ENCODE measurements at places on chromosomes 11 and 22.

DNA sequence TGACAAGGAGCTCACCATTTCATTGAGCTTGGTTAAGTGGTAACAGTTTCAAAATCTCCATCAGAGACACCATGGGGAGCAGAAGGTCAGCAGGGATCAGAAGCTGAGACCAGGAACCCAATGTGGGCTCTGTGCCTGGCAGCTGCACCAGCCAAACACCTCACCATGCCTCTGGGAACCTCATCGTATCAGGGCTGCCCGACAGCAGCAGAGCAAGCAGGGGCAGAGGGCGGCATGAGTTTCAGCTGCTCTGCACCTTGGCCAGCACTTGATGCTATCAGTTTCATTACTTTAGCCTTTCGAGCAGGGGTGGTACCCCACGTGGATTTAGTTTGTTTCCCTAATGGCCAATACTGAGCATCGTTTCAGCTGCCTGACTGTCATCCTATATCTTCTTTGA is 77.8 kb downstream of the DGCR2 start:
- no peak for DNase-seq

GRCh38 chr11:5524756-5525155 is 8.3 kb upstream of the UBQLNL start:
- no peak for DNase-seq

- no peak for DNase-seq
Measured at GRCh38 chr11:31361743-31362142, 7.8 kb downstream of the DCDC1 start.

GRCh38 chr22:43561415-43562178 is 149.8 kb downstream of the MPPED1 start:
- DNase-seq: no peak

GRCh38 chr22:30279046-30279788 is 10.1 kb downstream of the CASTOR1 start:
- DNase-seq: no peak

GRCh38 chr22:37485395-37486223 is 575 bp downstream of the MFNG start:
- DNase-seq: peak; percentile 10

DNA sequence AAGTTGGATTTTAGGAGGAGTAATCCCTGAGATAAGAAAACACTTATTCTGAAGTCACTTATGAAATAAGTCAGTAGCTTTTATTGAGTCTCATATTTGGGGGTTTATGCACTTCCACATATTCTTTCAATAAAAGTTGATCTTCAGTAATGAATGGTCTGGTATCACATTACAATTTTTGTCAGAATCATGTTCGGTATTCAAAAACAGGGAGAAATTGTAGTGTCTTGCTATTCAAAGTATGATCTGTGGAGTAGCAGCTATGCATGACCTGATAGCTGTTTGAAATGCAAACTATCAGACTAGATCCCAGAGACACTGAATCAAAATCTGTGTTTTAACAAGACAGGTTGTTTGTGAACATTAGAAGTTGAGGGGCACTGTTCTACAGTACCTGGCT is 857.6 kb downstream of the METTL15 start:
- no peak for DNase-seq
